ENCODE measurements at places on chromosomes 12 and 14. TPM values are rescaled to one million over a fixed set of nuclear protein-coding genes. Genes with fewer than 3 reads are reported as not detected.

The COCH gene
- total RNA-seq: 0.33 TPM

The AICDA gene
- total RNA-seq: not detected

The OASL gene
- total RNA-seq: 36.5 TPM

The CYP27B1 gene
- total RNA-seq: 2.2 TPM

The ARHGAP9 gene
- 367 TPM for total RNA-seq

The E2F7 gene
- total RNA-seq: not detected

The ALX1 gene
- not detected for total RNA-seq

The VDR gene
- total RNA-seq: 0.92 TPM
